ENCODE measurements at places on chromosomes 13 and 19.

- no peak for DNase-seq
These were observed 9.0 kb upstream of the DIRAS1 start for GRCh38 chr19:2729943-2730818.

- DNase-seq = peak; percentile 52
These were observed at the start of gene GRIN3B for GRCh38 chr19:1000095-1000494. GRIN3B (plus strand) TSS chr19:1000419; CDS start chr19:1000438, 19 bp downstream.

DNA sequence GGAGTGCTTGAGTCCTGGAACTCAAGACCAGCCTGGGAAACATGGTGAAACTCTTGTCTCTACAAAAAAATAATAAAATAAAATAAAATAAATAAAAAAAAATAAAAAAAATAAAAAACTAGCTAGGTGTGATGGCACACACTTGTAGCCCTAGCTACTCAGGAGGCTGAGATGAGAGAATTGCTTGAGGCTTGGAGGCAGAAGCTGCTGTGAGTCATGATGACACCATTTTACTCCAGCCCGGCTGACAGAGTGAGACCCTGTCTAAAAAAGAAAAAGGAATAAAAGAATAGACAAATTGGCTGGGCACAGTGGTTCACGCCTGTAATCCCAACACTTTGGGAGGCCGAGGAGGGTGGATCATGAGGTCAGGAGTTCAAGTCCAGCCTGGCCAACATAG is 1168.9 kb downstream of the SLITRK5 start:
- no peak for DNase-seq

GRCh38 chr13:32056316-32056715 is 24.7 kb downstream of the FRY start:
- DNase-seq = no peak

DNA sequence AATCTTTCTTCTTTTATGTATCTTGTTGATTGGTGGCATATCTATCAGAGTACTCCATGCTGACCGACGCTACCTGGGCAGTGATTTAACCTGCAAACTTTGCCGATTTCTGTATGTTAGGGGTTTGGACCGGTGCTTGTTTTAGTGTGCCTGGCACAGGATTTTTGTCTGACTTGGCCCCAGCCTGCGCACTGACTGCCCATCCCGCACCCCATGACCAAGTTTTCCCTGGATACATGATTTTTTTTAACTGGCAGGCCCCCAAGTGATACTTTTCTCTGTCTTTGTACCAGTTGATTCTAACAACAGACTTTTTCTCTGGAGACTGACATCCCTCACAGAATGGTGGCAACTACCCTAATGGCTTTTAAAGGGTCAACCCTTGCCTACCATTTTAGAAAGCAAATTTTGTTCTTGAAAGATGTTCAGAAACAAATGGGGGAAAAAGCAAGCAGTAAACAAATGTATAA is 69.0 kb upstream of the C1QTNF9B start:
- DNase-seq = no peak

DNA sequence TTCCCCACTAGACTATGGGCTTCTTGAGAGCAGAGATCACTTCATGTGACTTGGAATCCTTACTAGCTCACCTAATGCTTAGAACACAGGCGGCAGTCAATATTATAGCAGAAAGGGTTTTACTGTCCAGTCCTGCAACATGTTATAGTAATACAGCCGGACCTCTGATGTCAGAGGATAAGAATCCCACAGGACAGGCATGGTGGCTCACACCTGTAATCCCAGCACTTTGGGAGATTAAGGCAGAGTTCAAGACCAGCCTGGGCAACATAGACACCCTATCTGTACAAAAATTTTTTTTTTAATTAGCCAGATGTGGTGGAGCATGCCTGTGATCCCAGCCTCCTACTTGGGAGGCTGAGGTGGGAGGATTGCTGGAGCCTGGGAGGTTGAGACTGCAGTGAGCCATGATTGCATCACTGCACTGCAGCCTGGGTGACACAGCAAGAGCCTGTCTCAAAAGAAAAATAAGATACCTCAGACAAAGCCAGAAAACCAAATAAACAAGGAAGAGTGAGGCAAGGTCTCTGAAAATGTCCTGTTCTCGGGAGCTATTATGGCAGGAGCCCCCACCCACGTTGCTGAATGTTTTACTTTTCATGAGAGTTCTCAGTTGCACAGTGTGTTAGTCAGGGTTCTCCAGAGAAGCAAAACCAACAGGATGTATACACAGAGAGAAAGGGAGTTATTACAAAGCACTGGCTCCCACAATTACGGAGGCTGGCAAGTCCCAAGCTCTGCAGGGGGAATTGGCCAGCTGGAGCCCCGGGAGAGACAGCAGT is 100.8 kb downstream of the UBL3 start:
- no peak for DNase-seq

GRCh38 chr13:95509521-95510310 is 42.8 kb upstream of the CLDN10 start:
- peak; percentile 72 for DNase-seq

- DNase-seq = no peak
These were observed 65.5 kb downstream of the ERCC5 start for GRCh38 chr13:102911336-102911735.

DNA sequence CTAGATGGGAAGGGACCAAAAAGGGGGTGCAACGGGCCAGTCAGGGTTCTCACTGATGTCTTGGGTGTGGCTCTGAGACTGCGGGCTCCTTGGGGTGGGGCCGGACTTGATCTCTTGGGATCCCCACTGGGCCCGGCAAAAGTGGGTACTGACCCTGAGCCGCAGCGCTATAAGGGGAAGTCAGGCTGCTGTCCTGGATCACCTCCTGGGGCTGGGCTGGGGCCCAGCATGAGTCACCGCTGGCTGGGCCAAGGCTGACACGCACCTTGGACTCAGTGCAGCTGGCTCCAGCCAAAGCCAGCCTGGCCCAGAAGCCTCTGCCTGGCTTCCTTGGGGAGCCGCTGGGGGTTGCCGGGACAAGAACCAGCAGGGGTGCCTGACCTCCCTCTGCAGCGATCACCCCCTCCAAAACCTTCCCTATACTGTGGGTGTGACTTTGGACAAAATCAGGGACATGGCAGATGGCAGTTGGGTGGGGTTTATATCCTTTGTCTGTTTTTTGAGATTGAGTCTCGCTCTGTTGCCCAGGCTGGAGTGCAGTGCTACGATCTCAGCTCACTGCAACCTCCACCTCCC is 617 bp upstream of the IQCN start:
- DNase-seq = peak; percentile 90

GRCh38 chr13:26442541-26442940 is 114.9 kb upstream of the WASF3 start:
- DNase-seq = no peak

- DNase-seq = peak; percentile 67
These were observed 52.8 kb downstream of the TNFSF13B start for GRCh38 chr13:108322206-108322824.

GRCh38 chr13:68905186-68905585 is 1202.4 kb upstream of the ATXN8OS start:
- DNase-seq = no peak

DNA sequence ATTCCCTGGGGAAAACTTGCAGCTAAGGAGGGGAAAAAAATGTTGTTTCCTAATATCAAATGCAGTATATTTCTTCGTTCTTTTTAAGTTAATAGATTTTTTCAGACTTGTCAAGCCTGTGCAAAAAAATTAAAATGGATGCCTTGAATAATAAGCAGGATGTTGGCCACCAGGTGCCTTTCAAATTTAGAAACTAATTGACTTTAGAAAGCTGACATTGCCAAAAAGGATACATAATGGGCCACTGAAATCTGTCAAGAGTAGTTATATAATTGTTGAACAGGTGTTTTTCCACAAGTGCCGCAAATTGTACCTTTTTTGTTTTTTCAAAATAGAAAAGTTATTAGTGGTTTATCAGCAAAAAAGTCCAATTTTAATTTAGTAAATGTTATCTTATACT is 33.6 kb downstream of the TNFSF11 start:
- no peak for DNase-seq

DNA sequence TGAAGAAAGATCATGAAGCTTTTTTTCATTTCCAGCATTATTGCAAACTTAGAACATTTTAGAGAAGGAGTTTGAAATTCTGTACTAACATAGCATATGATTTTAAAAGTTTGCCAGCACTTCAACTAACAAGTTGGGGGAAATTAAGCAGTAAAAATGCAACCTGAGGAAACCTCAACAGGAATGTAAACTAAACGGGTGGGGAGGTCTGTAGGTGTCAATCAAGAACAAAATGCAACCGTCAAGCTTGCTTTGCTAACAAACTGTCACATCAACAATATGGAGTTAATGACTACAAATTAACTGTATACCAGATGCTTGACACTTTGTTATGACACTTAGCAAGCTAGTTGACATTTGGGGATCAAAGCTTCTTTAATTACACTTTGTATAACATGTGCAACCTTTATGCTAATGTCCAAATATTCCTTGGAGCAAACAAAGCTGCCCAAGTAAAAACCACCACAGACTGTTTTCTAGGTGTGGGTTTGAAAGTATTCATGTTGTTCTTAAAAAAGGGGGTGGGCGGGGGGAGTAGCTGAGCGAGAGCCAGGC is 52.1 kb downstream of the DACH1 start:
- no peak for DNase-seq

DNA sequence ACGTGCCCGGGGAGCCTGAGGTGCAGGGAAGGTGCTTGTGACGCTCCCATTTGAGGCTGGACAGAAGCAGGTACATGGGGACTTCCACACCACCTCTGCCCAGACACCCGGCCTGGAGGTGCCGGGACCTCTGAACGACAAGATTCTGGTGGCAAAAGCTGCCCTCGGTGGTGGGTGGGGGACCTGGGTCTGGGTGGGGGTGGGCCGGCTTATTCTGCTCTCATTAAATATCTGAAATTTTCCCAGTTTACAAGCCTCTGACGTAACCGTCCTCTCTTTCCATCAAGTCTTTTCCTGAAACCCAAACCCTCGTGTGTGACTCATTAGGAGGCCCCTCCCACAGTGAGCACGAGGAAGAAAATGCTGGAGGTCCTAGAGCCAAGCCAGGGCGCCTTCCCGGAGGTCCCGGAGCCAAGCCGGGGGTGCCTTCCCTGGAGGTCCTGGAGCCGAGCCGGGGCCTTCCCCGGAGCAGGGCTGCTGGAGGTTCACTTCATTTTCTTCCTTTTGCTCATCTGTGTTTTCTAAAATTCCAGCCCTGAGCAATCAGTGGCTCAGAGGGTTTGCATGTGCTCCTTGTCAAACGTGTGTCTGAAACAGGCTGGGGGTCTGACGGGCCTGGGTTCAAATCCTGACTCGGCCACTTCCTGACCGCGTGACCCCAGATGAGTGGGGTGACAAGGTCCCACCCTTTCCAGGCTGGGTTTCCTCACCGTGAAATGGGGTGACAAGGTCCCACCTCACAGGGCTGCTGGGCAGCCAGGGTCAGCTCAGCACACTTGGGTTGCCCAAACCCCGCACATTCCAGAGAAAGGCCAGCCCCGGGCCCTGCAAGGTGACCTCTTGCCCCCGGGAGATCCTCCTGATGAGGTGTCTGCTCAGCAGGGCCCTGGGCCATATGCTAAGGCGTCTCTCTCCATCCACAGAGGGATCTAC is 10.0 kb downstream of the CFD start:
- DNase-seq = peak; percentile 91

DNA sequence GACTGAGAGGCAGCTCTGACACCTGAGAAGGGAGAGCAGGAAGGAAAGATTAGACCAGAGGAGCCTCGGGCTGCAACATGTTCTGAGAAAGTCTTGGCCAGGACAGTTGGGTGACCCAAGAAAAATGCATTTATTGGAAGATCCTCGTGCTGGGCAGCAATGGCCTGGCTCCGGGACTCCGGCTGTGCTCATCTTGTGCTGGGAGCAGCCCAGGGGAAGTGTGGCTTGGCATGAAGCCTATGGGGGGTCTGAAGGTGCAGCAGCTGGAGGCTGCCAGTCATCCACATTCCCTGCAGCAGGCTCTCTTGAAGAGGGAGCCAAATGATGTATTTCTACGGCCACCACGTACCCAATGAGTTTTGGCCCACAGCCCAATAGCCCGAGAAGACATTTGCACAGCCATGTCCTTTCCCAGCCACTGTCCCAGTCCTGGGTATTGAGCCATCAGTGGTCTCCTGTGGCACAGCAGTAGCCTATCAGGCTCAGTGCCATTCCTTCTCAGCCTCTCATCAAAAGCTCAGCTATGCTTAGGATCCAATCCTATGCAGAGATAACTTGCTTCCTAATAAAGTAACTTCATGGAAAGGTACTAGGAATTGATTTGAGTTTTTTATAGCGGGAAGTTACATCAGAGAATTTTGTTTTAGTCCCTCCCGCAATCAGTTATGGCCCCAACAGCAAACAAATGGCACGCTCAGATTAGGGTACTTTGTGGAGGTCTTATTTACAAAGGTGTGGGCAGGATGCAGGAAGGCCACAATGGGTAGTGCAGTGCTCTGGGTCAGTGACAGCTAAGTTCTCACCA is 76.0 kb upstream of the MEDAG start:
- DNase-seq = peak; percentile 28

GRCh38 chr19:42325896-42326771 is 699 bp downstream of the MEGF8 start:
- DNase-seq = no peak

DNA sequence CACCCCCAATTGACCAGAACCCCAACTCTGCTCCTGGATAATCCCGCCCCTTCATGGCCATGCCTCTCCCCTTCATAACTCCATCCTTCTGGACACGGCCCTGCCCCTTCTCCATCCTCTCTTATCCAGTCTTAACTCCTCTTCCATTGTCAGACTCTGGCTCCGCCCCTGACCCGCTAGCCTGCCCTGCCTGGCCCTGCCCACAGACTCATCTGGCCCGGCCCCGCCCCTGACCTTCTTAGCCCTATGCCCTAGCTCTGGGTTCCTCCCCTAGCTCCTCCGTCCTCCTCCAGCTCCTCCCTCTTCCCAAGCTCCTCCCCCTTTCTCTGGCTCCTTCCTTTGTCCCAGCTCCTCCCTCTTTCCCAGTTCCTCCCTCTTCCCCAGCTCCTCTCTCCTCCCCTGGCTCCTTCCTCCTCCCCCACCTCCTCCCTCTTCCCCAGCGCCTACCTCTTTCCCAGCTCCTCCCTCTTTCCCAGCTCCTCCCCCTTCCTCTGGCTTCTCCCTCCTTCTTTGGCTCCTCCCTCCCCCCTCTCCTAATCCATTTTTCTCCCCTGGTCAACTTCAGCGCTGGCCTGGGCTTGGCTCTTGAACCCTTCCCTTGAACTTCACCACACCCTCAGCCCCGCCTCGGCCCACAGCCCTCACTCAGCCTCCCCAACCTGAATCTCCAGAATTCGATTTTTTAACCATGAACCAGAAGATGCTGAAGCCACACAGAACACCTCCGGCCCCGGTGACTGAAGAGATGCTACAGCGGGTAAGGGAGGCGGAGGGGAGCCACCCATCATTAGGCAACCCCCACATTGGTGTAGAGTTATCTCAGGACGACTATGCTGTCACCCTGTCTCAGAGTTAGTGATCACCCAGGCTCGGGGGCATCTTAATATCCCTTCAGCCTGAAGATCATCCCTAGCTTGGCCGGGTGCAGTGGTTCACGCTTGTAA is 9.2 kb upstream of the ZNF358 start:
- peak; percentile 90 for DNase-seq

DNA sequence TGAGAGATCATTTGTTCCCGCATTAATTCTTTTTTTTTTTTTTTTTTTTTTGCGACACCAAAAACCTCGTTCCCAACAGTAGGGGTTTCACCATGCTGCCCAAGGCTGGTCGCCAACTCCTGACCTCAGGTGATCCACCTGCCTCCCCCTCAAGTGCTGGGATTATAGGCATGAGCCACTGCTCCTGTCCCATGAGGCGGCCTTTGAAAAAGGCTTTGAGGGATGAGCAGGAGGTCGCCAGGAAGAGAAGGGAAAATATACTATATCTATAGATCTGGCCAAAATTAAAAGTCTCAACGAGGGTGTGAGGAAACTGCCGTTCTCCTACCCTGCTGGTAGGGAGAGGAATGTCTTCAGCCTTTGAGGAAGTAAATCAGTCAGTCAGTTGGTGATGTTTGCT is 26.2 kb downstream of the ZNF473 start:
- no peak for DNase-seq

Measured in cardiac fibroblast (primary cell).